ENCODE measurements at places on chromosomes 4 and X. TPM values are rescaled to one million over a fixed set of nuclear protein-coding genes. Genes with fewer than 3 reads are reported as not detected.
A peak's percentile ranks its signal among the peaks of the same experiment; 100 is the strongest.

GRCh38 chrX:125810856-125811255, 355.2 kb downstream of the DCAF12L2 start:
- no peak for DNase-seq

Gene UGT2B10
- not detected for total RNA-seq

DNA sequence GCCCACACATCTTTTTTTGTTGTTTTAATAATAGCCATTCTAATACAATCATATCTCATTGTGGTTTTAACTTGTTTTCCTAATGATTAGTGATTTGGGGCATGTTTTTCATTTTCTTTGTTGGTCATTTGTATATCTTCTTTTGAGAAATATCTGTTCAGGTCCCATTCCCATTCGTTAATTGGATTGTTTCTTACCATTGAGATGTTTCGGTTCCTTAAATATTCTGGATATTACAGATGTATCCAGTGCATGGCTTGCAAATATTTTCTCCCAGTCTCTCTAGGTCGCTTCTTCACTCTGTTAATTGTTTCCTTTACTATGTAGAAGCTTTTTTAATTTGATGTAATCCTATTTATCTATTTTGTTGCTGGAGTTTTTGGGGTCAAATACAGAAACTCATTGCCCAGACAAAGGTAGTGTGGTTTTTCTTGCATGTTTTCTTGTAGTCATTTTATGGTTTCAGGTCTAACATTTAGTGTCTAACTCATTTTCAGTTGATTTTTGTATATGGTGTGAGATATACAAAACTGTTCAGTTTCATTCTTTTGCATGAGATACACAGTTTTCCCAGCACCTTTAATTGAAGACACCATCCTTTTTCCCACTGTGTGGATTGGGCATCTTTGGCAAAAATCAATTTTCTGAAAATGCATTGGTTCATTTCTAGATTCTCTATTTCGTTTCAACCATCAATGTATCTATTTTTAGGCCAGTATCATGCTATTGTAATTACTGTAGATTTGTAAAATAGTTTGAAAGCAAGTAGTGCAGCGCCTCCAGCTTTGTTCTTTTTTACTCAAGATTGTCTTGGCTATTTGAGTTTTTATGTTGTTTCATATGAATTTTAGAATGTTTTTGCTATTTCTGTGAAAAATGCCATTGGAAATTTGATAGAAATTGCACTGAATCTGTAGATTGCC, 195.9 kb downstream of the SCFD2 start:
- no peak for DNase-seq

- no peak for DNase-seq
These were observed 119.0 kb downstream of the APBB2 start for GRCh38 chr4:41095192-41095872.

DNA sequence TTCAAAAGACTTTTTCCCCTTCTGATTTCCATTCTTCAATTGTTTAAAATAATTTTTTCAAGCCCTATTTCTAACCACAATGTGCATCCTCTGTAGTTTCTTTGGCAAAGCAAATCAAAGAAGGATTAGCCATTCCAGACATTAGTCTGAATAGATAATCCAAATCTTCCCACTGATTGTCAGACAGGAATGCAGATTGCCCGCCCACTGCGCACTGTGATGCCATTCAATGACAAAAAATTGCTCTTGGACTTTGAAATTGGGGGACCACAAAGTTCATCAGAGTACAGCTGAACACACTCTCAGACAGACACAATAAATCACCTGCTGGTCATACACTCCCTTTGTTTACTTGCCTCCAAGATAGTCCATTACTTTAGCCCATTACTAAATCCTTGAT, 216.5 kb upstream of the DKK2 start:
- no peak for DNase-seq

DNA sequence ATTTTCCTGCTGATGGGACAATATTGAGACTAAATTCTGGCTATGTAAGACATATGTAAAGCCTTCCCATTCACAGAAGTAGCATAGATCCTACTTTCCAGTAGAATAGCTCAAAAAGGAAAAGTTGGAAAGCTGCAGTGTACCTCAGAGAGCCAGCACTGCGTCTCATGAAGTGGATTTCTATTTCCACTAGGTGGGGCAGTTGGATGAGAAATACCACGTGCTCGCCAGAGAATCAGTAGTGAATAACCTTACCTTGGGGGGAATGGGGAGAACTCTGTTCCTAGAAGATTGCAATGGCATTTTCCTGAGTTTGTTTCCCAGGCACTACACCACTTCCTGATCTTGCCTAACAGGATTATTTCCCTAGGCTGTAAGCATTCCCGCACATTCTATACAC, 907.1 kb downstream of the FSTL5 start:
- DNase-seq, result no peak

GRCh38 chr4:87012265-87012953, 77.6 kb downstream of the AFF1 start:
- no peak for DNase-seq

- no peak for DNase-seq
These were observed 631 bp upstream of the BMX start for GRCh38 chrX:15499976-15500375.

DNA sequence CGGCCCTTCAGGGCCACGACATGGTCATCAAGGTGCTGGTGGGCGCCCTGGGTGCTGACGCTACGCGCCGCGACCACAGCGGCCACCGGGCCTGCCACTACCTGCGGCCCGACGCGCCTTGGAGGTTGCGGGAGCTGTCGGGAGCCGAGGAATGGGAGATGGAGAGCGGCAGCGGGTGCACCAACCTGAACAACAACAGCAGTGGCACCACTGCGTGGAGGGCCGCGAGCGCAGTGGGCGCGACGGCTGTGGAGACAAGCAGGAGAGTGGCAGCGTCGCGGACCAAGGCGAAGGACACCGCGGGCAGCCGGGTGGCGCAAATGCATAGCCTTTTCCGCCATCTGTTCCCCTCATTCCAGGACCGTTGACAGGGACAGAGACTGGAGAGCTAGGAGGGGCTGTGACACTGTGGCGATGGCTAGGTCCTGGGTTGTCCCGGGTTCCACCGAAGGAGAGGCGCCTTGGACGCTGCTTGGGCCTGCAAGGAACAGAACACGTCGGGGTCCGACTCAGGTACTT, 919 bp downstream of the SOWAHD start:
- no peak for DNase-seq

GRCh38 chrX:10326578-10326977, 169.8 kb downstream of the CLCN4 start:
- no peak for DNase-seq

GRCh38 chr4:169050284-169050683, 40.2 kb upstream of the CBR4 start:
- peak; percentile 73 for DNase-seq

DNA sequence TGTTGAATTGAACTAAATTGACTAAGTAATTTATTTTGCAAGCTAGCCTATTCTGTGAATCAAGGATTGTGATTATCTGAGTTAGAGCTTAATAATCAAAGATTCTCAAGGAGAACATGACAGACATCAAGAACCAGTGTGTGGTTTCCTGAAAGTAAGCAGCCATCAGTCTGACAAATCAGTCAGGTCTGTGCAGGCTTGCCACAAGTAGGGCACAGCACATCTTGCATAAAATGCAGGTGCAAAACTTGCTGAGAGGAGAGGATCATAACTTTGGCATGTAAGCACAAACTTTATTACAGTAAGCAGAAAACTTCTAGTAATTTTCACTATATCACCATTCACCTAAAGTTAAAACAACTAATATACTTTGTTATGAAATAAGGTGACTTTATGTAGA, 22.5 kb downstream of the FAM241A start:
- no peak for DNase-seq

DNA sequence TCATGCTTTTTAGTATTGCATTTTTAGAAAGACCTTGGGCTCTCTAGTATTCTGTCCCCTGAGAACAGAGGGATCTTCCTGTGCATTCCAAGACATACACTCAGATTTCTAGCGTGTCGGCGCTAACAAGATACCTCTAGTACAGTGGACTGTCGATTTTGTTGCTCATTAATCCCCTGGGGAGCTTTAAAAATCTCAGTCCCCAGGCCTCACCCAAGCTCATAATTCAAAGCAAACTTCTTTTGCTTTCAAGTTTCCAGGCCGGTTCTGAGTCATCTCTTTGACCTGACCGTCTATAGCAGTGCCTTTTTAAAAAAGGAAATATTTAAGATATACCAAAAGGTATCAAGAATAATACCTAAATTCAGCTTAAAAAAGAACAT, 137.0 kb downstream of the AMMECR1 start:
- no peak for DNase-seq

GRCh38 chrX:110846071-110846470, 50.5 kb upstream of the CHRDL1 start:
- DNase-seq, result no peak

- DNase-seq, result no peak
These were observed 822 bp downstream of the ZNF275 start for GRCh38 chrX:153334654-153335295.

- no peak for DNase-seq
These were observed 36.7 kb downstream of the LANCL3 start for GRCh38 chrX:37608156-37608555.
